Placental pericyte (primary cell): ENCODE measurements at places on chromosomes 11 and 22. TPM values are rescaled to one million over a fixed set of nuclear protein-coding genes. Genes with fewer than 3 reads are reported as not detected.

Gene CRYBB3
- not detected in 2 replicates for total RNA-seq

Gene CDKN1C
- 1.7 and 16.2 TPM in 2 replicates for total RNA-seq

Gene PANX3
- total RNA-seq: not detected in 2 replicates

Gene RAG2
- not detected in 2 replicates for total RNA-seq

Gene FXYD6
- not detected in 2 replicates for total RNA-seq

Gene MIOX
- 0.14 TPM in 1 of 2 replicates, not detected in the other for total RNA-seq

Gene MORC2
- total RNA-seq: 20.5 and 21.9 TPM in 2 replicates

Gene MSANTD4
- total RNA-seq: 24.9 and 34.1 TPM in 2 replicates

Gene WNT11
- total RNA-seq: 0.14 and 0.22 TPM in 2 replicates

Gene STK33
- total RNA-seq: 0.57 and 1.3 TPM in 2 replicates

Gene APOBEC3B
- 0.44 and 8.6 TPM in 2 replicates for total RNA-seq

Gene TMEM191C
- total RNA-seq: 0.88 and 3.6 TPM in 2 replicates

Gene GALNT18
- total RNA-seq: 0.88 and 1.4 TPM in 2 replicates

Gene SCARF2
- total RNA-seq: 23.8 and 46.0 TPM in 2 replicates

Gene SCT
- not detected in 2 replicates for total RNA-seq

Gene YAP1
- total RNA-seq: 167 and 255 TPM in 2 replicates

Gene OR8H1
- total RNA-seq: not detected in 2 replicates

Gene B4GALNT4
- 1.1 TPM in 2 replicates for total RNA-seq
